ENCODE measurements at places on chromosomes 3 and 15.

- DNase-seq = no peak
These were observed 69.1 kb downstream of the KBTBD8 start for GRCh38 chr3:67067251-67067650.

GRCh38 chr3:43648957-43649356, 27.1 kb upstream of the ANO10 start:
- no peak for DNase-seq

DNA sequence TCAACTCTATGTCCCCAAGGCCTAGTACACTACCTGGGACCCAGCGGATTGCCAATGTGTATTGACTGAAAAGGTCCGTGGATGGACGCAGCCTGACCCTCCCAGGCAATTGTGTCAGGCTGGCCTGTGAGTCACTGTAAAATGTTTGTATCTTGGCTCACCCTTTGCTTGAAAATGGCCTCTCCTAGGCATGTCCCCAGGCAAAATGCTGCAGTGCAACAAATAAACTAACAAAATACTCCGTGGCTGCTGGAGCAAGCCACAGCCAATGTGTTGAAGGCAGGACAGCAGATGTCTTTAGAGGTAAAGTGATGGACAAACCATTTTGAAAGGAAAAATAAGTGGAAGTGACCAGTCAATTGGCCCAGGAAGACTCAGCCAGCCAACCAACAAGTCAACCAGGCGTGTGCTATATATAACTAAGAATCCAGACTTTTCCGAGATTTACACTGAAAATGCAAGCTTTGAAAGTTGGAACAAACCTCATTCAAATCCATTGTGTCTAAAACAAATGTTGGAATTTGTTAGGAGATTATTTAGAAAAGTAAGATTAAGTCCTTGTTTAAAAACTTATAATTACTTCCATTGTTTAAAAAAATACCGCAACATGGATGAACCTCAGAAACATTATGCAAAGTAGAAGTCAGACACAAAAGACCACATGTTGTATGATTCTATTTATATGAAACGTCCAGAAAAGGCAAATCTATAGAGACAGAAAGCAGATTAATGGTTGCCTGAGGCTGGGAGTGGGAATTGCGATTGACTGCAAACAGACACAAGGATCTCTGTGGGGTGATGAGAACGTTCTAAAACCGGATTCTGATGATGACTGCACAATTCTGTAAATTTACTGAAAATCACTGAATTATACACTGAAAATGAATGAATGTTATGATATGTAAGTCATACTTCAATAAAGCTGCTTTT, 191.2 kb downstream of the TLE3 start:
- no peak for DNase-seq

- DNase-seq = no peak
These were observed 278.1 kb downstream of the ULK4 start for GRCh38 chr3:41683666-41684350.

- no peak for DNase-seq
These were observed 26.2 kb upstream of the SPTBN5 start for GRCh38 chr15:41919954-41920538.

GRCh38 chr3:124860599-124860998, 26.6 kb downstream of the ITGB5 start:
- no peak for DNase-seq

GRCh38 chr15:31993062-31993461, 37.3 kb upstream of the CHRNA7 start:
- DNase-seq = no peak
